Stimulated activated CD4-positive, alpha-beta T cell treated with anti-CD3 and anti-CD28 coated beads, Interleukin-1b, Interleukin-23, amount 100 ng/mL, for 1 hour (primary cell): ENCODE measurements at places on chromosomes 6 and 20.

DNA sequence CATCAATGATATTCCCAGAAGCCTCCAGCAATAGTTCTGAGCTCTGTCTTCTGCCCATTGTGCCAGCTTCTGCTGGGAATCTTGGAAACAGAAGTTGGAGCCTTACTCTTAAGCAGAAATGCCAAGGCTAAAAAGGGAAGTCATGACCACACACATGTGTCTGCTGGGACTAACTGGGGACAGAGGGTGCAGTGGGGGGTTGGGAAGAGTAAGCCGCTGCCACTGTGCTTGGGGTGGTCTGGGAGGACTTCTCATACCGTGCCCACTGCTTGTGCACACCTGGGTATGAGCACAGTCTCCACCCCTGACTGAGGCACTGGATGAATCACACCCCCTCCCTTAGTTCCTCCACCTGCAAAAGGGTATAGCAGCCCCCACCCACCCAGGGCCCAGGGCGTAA, 90.7 kb downstream of the CDC5L start:
- no peak for DNase-seq

- DNase-seq: no peak
Measured at GRCh38 chr6:169046021-169046420, 207.6 kb downstream of the THBS2 start.

GRCh38 chr6:158417760-158418098, 105.5 kb downstream of the TULP4 start:
- no peak for DNase-seq

DNA sequence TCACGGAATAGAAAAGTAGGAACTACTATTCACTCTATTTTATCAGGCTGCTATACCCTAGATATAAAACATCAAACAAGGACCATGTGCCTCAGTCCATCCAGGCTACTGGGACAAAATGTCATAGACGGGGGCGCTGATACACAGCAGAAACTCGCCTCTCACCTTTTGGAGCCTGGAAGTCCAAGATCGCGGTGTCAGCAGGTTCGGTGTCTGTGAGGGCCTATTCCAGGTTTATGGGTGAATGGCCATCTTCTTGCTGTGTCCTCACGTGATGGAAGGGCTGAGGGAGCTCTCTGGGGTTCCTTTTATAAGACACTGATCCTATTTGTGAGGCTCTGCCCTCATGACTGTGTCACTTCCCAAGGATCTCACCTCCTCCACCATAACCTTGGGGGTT, 89.5 kb downstream of the DLL1 start:
- no peak for DNase-seq

DNA sequence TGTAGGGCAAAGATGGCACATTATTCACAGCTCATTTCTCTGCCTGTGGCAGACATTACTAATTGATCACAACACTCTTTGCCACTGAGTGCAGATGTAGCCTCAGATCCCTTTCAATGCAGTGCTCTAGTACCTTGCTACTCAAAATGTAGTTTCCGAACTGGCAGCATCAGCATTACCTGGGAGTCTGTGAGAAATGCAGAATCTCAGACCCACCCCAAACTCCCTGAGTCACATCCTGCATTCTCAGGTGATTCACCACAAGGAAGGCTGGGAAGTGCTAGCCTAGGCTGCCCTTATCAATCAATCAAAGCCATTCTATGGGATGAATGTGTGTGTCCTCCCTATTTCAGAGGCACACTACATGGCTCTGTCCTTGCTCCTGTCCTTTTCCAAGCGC, 58.5 kb downstream of the PCNA start:
- DNase-seq: no peak

GRCh38 chr6:29631860-29632731, 887 bp downstream of the GABBR1 start:
- no peak for DNase-seq

DNA sequence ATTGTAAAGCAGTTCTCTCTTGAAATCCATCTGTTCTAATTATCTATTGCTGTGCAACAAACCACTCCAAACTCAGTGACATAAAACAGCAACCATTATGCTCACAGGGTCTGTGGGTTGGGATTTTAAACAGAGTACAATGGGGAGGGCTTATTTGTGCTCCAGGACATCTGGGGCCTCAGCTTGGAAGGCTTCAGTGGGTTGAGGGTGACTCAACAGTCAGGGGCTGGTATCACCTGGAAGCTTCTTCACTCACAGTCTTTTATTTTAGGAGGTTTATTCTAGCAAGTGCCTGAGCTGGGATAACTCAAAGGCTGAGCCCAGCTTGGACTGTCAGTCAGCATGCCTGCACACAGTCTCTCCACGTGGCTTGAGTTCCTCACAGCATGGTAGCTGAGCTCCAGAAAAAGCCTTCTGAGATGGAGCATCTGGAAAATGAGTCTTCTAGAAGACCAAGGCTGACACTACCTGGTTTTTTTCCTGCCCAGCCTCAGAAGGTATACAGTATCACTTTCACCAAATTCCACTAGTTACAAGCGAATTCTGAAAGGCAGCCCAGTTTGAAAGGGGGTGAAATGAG, 234.6 kb upstream of the ID4 start:
- DNase-seq: no peak
